ENCODE measurements at places on chromosomes 12 and 14.

DNA sequence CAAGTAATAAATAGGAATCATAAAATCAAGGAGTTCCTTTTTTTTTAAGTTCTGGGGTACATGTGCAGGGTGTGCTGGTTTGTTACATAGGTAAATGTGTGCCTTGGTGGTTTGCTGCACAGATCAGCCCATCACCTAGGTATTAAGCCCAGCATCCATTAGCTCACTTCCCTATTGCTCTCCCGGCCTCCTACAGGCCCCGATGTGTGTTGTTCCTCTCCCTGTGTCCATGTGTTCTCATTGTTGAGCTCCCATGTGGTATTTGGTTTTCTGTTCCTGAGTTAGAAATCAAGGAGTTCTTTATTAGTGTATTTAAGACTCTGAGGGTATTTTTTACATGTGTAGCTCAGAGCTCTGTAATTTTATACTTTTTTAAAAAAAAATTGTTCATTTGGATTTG lies 86.0 kb downstream of the SCFD1 start:
- DNase-seq = no peak

DNA sequence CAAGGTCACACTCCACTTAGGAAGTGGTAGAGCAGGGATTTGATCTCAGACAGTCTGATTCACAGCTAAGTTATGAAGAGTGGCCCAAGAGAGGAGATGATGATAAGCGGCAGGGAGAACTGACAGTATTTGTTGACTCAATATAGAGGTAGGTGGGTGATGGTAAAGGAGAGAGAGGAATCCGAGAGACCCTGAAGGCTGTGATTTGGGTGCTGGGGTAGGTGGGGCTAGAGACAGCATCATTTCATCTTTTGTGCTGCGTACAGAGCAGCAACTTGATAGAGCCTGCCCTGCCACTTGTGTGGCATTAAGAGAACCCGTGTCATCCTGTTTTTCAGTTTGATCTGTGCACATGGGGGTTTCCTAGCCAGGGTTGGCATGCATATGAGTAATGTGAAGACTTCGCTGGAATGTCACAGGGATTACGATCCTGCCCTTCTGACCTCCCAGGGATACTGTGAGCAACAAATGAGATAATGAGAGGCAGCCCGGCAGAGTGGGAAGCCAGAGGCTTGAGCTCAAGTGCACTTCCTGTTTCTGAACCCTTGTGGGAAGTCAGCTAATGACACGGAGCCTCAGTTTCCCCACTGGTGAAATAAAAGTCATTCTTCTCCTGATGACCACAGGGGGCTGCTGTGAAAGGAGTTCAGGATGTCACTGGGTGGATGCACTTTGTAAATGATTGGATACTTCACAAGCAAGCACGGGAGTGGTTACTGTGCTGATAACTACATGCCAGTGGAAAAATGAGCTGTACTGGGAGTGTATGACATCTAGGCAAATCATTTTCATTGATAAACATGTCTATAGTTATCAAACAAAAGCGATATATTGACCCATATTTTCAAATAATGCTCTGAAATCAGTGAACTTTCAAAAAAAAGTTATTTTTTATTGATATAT lies 59.5 kb upstream of the IGF1 start:
- peak; percentile 96 for DNase-seq

GRCh38 chr12:110501399-110501751 lies 536 bp downstream of the VPS29 start:
- peak; percentile 41 for DNase-seq

DNA sequence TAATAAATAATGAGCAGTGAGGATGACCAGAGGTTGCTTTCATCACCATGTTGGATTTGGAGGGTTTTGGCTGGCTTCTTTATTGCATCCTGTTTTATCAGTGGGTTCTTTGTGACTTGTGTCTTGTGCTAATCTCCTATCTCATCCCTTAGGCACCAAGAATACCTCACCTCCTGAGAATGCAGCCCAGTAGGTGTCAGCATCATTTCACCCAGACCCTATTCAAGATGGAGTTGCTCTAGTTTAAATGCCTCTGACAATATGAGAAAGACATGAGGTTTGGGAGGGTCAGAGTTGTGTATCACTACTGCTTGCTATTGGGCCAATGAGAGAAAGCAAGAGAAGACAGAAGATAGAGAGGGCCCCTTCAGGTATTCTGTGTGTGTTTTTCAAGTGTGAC lies 592.2 kb downstream of the ETNK1 start:
- no peak for DNase-seq

- DNase-seq = peak; percentile 3
Observed at GRCh38 chr14:30179381-30180130, 251.9 kb upstream of the PRKD1 start.

GRCh38 chr14:24115422-24116127 lies 826 bp upstream of the NRL start:
- no peak for DNase-seq

DNA sequence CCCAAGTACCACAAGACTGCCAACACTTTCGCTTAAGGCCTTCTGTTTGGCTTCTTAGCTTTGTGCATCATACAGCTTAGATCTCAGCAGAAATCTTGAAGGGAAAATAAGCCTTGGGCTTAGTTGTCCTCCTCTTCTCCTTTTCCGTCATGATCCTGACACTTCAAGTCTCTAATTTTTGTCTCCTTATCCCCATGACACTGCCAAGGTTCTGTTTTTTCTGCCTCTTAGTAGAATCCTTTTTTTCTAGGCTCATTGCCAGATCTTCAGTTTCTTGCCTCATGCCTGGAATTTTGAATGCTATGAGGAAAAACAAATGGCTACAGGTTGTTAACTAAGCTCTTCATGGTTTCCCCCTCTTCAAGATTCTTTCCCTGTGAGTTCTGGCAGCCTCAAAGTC lies 450.4 kb downstream of the LRFN5 start:
- peak; percentile 35 for DNase-seq

GRCh38 chr12:32989705-32990104 lies 93.1 kb upstream of the PKP2 start:
- no peak for DNase-seq

GRCh38 chr12:46657453-46658411 lies 168.1 kb downstream of the SLC38A4 start:
- peak; percentile 41 for DNase-seq

DNA sequence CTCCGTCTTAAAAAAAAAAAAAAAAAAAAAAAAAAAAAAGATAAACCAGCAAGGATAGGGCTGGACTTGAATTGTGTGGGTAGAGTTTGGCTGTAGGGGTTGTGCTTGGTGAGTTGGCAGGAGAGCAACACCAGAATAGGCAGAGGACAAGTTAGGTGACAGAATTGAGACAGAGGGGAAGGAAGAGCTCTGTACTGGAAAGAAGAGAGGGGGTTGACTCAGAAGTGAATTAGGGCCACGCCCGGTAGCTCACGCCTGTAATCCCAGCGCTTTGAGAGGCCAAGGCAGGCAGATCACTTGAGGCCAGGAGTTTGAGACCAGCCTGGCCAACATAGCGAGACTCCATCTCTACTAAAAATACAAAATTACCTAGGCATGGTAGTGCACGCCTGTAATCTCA lies 6.1 kb upstream of the TMEM30B start:
- no peak for DNase-seq

- peak; percentile 73 for DNase-seq
Observed at GRCh38 chr14:99272899-99273765, 1.1 kb upstream of the BCL11B start.

DNA sequence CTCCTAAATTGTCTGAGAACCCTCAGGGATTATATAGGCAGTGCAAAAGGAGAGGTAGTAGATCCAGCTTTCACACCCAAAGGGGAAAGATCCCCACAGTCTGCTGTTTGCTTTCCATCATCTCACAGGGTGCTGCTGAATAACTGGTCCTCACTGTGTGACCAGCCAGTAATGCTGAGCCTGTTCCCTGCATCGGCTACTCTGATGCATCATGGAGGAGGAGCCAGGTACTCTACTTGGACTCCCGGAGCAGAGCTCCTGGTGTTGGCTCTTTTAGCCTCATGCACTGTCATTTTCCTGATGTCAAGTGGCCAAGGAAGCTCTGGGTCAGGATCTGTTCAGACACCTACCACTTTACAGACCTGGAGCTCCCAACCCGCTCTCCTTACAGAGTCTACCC lies 127.4 kb upstream of the ATF1 start:
- DNase-seq = no peak

DNA sequence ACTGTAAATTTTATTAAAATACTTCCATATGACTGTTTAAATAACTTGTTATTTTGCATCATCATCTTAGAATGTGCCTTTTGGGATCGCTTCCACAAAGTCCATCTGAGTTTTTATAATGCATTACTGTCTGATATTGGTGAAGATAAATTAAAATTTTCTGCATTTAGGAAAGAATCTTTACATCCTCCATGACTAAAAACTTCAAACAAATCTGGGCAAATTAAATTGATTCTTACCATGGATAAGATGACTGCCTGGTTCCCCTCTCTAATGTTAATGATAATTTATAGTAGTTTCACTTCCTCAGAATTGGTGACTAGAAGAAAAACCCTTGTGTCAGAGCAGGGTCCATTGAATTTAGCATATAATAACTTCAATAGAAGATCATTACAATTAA lies 94.7 kb upstream of the SLC38A4 start:
- DNase-seq = no peak

GRCh38 chr12:74317078-74317601 lies 220.5 kb upstream of the ATXN7L3B start:
- no peak for DNase-seq

DNA sequence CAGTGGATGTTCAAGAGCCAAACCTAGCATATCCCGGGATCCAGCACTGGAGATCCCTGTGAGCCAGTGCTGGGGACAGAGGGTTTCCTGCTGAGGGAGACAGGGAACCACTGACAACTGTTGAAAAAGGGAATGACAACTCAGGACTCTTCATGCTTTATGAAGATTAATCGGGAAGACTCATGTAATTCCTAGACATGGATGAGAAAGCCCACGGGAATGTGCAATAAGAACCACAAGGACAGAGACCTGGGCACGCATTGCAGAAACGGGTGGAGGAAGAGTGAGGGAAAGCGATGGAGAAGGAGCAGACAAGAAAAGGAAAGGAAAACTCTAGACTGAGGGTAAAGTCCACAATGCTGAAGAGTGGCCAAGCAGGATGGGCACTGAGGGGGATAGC lies 296.0 kb downstream of the PCNX1 start:
- DNase-seq = peak; percentile 84

GRCh38 chr12:9750276-9751203 lies 10.2 kb downstream of the CD69 start:
- peak; percentile 53 for DNase-seq

DNA sequence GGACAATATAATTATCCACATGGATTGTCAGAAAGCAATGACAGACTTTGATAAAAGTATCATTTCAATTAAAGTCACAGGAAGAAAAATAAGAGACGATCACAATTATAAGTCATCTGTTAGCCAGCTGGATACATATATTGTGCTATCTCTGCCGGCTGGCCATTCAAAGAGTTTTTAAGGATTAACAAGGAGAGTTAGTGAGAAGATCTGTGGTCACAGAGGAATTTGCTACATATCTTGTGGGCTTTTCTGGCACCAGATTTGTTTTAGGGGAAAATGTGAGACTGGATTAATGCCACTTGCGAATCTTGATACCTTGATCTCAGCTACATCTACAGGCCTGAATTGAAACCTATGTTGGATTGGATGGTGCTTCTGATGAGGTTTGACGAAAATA lies 90.9 kb upstream of the MANSC4 start:
- DNase-seq = peak; percentile 93

- DNase-seq = no peak
Observed at GRCh38 chr12:70165450-70165849, 77.8 kb upstream of the CNOT2 start.

GRCh38 chr14:87705439-87705896 lies 287.5 kb downstream of the GALC start:
- DNase-seq = peak; percentile 70

GRCh38 chr12:76002598-76003354 lies 28.8 kb downstream of the PHLDA1 start:
- DNase-seq = no peak

GRCh38 chr14:61911574-61911973 lies 149.4 kb downstream of the SNAPC1 start:
- no peak for DNase-seq

GRCh38 chr12:65362234-65363031 lies 84.0 kb downstream of the MSRB3 start:
- peak; percentile 20 for DNase-seq

DNA sequence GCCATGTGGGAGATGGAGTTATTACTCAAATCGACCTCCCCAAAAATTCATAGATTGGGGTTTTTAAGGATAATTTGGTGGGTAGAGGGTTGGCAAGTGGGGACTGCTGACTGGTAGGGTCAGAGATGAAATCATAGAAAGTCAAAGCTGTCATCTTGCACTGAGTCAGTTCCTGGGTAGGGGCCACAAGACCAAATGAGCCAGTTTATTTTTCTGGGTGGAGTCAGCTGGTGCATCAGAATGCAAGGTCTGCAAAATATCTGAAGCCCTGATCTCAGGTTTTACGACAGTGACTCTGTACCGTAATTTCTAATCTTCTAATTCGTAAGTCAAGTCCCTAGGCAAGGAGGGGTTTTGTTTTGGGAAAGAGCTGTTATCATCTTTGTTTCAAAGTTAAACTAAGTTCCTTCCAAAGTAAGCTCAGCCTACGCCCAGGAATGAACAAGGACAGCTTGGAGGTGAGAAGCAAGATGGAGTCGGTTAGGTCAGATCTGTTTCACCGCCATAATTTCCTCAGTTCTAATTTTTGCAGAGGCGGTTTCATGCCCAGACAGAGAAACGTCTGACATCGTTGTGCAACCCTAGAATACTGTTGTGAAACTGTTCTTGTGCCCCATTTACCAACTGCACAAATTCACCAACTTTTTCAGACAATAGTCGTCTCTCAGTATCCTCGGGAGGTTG lies 104.5 kb upstream of the SFSWAP start:
- no peak for DNase-seq

DNA sequence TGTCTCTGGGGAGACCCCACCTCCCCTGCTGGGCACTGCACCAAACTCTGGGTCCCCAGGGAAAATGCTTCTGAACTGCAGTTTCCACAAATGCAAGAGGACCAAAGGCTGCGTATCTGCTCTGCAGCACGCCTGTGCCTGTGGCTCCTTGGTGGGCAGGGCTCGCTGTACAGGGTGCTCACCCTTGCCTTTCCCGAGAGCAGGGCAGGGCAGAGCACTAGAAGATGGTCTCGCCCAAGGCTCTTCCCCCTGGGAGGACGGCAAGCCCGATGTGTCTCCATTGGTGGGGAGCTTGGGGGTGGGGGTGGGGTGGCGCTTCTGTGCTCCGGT lies 175.3 kb upstream of the RTL1 start:
- DNase-seq = no peak

DNA sequence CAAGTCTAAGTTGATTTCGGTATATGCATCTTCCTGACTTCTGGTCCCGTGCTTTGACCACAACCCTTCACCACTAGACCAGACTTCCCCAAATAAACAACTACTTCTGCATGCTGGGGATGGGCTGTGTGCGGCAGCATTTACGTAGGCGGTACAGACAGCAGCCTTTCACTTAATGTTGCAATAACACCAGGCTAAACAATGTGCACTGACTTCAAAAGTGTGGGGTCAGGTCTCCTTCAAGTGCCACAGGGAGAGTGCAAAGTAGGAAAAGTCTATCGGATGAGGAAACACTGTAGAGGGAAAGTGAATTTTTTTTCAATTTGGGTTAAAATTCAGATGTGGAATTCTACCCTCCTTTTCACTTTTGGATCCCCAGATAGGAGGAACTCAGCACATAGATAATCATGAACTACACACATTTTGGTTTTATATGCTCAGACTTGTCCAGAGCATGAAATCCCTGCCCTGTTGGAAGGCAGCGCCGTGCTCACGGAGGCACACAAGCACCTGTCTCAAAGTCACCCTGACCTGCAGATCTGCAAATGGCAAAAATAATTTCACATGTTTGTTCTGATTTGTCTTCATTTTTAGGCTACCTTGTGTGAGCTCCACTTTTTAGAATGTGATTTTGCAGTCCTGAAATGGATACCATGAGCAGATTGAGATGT lies 3.6 kb upstream of the FOS start:
- DNase-seq = no peak

GRCh38 chr14:38743966-38744584 lies 359.0 kb downstream of the SEC23A start:
- no peak for DNase-seq
